Activated CD4-positive, alpha-beta T cell treated with anti-CD3 and anti-CD28 coated beads, Interleukin-2, amount 10 ng/mL, durations not matched to agents 24 days and 14 days (primary cell): ENCODE measurements at places on chromosomes 1 and 21. TPM values are rescaled to one million over a fixed set of nuclear protein-coding genes. Genes with fewer than 3 reads are reported as not detected.

- no peak for DNase-seq
Measured at GRCh38 chr1:56464294-56464693, 115.1 kb downstream of the PLPP3 start.

The L1TD1 gene
- total RNA-seq: not detected in 2 replicates

GRCh38 chr1:73176902-73177301 lies 894.6 kb upstream of the NEGR1 start:
- no peak for DNase-seq

DNA sequence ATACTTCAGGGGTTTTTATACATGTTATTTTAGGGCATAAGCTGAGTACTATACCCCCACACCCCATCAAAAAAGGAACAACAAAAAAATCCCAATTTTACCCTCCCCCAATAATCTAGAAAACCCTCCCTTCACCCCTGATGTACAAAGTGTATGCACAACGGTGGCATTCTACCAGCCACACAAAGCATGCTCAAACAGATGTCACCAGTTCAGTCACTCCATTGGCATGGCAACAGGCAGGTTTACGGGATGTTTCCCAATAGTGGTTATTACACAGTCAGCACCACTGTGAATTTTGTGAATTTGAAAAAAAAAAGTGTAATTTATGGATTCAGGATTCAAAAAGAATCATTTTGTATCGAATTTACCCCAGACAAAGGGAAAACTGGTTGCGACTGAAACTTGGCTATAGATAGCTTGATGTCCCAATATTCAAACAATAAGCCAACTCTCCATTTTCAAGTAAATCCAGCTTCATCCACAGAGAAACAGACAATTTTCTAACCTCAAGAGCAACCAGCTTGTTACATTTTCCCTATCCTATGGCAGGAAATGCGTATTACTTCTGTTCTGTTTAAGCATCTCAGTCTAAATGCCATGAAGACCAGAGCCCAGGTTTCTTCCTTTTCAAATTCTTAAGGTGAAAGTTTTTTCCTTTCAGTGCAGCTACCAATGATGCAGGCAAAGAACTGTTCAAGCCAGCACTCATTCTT lies 34.0 kb upstream of the SLC45A3 start:
- no peak for DNase-seq

- no peak for DNase-seq
Measured at GRCh38 chr1:1761504-1762376, 16.5 kb downstream of the NADK start.

The KRTAP19-1 gene
- total RNA-seq: not detected in 2 replicates

DNA sequence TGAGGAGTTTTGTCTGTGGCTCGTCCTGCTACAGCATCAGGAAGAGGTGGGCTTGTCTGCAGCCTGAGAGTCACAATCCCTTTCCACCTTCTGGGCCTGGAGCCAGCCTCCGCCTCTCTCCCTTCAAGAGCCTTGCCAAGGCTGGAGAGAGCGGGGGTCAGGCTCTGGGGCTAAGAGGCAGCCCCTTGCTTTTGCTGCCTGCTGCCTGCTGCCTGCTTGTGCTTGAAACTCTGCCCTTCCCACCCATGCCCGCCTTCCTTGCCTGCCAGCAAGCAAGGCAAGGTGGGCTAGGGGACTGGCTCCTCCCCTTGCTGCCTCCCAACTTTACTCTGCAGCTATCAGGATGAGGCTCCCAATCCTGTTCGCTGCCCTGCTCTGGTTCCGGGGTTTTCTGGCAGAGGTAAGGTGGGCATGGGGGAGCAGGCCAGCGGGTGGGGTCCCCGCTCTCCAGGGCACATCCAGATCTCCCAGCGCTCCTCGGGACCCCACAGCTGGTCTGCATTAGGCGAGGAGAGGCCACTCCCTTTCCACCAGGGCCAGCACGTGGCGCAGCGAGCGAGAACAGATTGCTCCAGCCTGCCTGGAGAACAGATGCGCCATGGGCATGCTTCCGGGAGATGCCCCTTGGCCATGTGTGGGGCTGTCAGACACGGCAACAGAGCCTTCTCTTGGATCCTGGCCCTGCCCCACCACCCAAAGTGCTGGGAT lies 7.5 kb upstream of the PTPN7 start:
- no peak for DNase-seq

The HSD11B1 gene
- 15.1 TPM in 2 replicates for total RNA-seq
